ENCODE measurements at places on chromosomes 11 and 22.

- no peak for DNase-seq
These were observed 412.7 kb downstream of the SOX6 start for GRCh38 chr11:15943418-15944197.

DNA sequence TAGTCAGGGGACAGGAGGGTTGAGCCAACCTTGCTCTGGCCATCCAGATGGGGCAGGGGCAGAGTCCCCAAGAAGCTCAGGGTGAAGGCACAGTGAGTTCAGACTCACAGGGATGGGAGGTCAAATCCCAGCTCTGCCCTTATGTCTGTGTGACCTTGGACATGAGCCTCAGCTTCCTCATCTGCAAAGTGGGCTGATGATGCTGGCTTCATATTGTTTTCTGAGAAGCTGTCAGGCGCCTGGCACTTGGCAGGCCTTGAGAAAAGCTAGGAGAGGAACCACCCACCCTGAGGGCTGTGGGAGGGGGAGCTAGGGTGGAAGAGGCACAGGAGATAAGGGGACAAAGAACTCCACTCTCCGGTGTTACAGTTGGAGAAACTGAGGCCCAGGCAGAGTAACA is 23.6 kb downstream of the CYTH4 start:
- no peak for DNase-seq

DNA sequence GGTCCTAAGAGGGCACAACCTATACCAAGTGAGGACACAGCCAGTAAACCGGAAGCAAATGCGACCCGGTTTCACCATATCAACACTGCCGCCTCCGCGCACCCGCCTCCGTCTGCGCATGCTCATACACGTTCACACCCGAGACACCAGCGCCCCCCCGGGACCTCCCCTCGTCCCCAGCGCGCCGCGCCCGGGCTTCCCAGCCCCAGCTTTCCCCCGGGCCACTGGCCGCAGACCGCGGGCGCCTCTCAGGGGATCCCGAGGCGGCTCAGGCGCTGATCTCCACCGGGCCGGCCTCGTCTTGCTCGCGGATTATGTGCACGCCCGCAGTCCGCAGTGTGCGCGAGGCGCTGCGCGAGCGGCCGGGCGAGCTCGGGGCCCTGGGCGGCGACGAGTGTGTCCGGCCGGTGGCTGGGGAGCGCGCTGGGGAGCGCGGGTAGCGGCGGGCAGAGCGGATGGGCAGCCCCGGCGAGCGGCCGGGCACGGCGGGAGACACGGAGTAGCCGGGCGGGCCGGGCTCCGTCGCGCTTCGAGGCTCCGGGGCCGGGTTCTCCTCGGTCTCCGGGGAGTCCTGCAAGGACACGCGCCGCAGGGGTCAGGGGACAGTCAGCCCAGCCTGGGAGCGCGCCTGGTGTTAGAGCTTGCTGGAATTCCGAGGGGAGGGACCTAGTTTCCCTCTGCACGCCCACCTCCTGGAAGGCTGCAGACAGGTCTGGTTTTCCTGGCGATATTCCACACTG is 2.0 kb downstream of the HEPN1 start:
- no peak for DNase-seq

DNA sequence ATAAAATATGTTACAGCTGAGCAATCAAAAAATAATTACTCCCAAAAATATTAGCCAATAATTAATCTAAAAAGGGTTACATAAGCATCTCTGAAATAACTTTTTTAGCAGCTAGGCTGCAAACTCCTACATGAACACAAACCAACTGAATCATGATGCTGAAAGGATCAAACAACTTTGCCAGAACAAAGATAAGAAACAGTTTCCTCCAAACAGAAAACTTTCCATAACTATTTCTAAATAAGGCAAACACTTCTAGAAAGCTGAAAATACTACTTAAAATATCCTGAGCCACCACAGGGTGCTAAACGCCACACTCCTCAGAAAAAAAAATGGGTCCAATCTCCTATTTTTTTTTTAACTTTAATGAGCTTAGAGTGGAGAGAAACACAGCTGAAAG is 68.6 kb upstream of the ARHGAP32 start:
- no peak for DNase-seq

GRCh38 chr11:128216198-128216597 is 371.2 kb downstream of the ETS1 start:
- no peak for DNase-seq

DNA sequence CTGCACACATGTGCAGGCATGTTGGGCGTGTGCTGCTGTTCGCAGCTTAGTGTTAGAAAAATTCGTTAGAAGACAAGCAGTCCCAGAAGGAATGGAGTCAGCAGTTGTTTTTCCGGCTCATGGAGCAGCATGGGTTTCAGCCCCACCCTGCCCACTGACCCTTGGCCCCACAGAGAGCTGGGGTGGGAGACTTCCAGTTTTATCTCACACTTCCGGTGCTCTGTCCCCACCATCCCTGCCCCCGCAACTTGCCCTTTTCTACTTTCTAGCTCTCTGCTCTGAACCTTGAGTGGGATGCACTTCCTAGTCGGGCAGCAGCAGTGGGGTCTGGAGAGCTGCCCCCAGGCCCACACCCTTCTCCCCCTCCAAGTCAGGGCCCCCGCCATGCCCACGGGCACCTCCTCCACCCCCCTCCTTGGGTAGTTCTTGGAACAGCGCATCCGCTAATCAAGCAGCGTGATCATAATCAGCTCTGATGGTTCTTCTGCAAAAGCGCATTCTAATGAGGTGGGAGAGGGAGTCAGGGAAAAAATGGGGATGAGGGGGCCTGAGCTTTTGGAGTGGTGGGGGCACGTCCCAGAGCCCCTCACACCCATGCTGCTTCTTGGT is 184.4 kb downstream of the CEP164 start:
- no peak for DNase-seq

GRCh38 chr22:29658176-29658575 is 54.7 kb downstream of the NF2 start:
- DNase-seq, result no peak

GRCh38 chr11:35360055-35360530 is 59.3 kb downstream of the SLC1A2 start:
- no peak for DNase-seq

GRCh38 chr11:130706572-130706971 is 209.7 kb downstream of the SNX19 start:
- no peak for DNase-seq

DNA sequence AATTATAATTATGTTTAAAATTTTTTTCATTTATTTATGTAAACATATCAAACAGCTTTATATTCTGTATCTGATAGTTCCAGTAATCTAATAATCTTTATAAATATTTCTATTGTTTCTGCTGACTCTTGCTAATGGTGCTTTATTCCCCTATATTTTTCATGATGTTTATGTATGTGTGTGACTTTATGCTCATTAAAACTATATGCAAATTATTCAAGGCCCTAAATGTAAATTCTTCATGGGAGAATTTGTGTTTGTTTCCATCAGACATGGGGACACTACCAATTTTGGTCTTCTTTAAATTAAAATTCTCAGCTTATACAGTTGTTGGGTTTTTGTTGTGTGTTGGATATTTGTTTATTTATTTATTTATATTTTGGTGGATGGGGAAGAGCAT is 13.7 kb upstream of the ALKBH3 start:
- DNase-seq, result no peak

DNA sequence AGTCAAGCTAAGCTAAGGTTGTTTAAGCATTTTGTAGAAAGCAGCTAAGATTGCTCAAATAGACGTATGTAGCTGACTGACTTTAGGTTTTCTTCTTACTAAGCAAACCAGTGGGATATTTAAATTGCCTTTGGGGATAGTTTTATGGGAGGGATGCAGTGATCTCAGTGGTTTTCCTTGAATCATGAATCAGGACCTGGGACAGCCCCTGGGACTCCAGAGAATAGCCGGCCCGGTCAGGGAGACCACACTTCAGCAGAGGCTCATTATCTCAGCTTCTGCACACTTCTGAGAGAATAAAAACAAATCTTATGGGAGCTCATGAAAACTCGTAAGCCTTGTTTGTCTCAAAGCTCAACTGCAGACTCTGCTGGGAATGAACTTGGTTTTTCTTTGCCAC is at the start of gene OR9I1:
OR9I1 (minus strand) TSS at position 62 of the 400 bp plus-strand sequence. CDS start 6,086 bp downstream, outside the sequence.
- DNase-seq, result no peak

DNA sequence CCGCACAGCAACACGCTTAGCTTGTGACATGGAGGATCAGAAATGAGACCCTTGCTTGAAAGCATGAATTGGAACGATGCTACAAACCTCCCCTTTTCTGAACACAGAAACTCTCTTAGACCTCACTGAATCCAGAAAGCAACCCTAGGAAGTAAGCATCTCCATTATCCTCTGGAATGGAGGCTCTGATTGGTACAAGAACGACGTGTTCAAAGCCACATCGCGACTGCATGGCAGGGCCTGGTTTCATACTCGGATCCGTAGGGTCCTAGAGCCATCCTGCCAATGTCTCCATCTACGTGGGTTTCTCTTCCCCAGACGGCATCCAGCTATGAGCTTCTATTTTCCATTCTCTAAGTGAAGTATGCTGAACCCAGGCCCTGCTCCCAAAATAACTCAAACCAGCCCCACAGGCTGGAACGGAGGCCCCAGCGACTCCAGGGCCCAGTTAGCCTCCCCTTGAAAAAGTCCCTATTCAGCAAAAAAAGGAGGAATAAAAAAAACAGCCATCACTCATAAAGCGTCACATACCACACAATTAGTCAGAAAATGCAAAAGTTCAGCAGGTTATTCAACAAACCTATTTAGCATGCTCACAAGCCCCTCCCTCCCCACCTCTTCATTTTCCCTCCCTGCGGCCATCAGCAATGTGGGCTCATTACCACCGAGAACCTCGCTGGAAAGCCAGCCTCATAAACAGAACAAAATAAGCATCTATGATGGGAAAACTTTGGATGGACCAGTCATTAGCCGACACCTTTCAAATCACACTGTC is 7.1 kb upstream of the MN1 start:
- DNase-seq, result no peak

DNA sequence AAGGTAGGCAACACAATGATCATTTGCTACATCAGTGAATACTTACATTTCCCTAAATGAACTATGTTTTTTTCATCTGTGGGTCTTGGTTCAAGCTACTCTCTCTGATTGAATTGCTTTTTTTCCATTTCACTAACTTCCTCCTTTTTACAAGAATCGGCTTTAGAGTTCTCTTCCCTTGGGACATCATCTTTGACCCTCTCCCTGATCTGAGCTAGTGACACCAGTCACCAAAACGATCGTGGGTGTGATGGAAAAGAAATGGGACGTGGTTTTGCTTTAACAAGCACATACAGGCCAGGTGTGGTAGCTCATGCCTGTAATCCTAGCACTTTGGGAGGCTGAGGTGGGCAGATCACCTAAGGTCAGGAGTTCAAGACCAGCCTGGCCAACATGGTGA is 129.9 kb downstream of the WT1 start:
- DNase-seq, result no peak

DNA sequence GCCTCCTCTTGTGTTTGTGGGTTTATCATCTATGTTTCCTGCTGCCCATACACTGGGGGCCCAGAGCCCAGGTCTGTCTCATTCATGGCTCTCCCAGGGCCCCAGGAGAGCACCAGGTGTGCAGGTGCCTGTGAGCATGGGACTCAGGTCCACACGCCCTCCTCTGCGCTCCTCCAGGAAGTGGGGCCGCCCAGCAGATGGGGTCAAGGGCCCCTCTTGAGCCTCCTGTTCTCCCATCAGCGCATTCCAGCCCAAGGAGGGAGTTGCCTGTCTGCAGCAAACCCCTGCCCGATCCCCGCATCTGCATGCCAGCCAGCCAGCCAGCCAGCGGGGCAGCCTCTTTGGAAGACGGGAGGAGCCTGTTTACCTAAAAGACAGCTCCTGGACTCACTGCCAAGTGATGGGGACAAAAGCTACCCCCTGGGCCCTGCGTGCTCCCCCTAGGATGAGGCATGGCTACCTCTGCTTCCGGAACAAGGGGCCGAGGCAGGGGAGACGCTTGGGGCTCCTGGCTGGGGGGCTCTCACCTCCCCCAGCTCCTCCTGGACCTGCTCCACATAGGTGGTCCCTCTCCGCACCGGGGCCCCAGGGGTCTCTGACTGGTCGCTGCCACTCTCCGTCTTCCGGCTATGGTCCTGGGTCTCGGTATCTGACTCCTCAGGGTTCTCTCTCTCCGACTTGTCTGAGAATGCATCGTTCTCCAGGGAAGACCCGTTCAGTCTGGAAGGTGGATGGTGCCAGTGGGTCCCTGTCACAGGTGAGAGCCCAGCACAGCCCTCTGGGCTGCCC is 49.7 kb upstream of the CARS1 start:
- no peak for DNase-seq

- no peak for DNase-seq
These were observed 1155.5 kb upstream of the TENM4 start for GRCh38 chr11:80596291-80596810.

DNA sequence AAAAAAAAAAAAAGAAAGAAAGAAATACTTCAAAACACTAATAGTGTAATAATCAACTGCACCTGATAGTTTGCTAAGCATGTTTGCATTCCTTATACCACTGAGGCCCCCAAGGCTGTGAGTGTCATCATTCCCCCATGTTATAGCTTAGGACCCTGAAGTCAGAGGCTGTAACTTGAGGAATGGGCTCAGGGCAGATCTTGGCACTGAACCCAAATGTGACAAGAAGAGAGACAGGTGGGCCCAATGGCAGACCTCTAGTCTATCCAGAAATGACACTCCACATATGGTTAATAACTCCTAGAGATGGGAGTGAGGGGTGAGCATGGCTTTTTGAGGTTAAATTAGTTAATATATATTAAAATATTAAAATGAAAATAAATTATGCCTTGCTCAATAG is 13.2 kb downstream of the ZNF70 start:
- DNase-seq, result no peak

DNA sequence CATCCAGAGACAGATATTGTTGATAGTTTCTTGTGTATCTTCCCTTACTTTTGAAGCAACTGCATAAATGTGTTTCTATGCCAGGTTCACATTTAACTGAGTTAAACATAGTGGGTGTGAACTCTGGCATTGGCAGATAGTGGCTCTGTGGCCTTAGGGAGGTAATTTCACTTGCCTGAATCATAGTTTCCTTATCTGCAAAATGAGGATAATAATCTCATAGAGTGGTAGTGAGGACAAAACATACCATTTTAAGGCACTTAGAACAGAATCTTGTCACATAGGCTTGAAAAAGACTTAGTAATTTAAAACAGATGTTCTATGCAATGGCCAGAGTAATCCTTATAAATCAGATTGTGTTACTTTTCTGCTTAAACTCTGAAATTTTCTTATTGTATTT is 56.4 kb upstream of the SYN3 start:
- DNase-seq, result no peak

DNA sequence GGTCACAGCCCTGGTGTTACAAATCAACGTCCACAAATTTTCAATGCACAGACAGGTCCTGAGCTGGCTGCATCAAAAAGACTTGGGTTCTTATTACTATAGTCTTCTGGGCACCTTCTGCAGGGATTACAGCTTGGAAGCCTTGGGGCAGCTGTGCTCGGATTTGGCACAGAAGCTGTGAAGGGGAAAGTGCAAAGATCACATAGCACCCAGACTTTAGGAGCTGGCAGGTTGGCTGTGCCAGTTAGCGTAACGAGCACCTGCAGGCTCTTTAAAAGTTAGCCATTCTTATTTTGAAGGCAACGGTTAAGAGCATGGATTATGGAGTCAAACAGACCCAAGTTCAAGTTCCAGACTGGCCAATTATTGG is 100.4 kb downstream of the ARL14EP start:
- no peak for DNase-seq

- DNase-seq, result no peak
These were observed 14.5 kb upstream of the MRTFA start for GRCh38 chr22:40651057-40651456.
